ENCODE measurements at places on chromosomes 5 and 9.

DNA sequence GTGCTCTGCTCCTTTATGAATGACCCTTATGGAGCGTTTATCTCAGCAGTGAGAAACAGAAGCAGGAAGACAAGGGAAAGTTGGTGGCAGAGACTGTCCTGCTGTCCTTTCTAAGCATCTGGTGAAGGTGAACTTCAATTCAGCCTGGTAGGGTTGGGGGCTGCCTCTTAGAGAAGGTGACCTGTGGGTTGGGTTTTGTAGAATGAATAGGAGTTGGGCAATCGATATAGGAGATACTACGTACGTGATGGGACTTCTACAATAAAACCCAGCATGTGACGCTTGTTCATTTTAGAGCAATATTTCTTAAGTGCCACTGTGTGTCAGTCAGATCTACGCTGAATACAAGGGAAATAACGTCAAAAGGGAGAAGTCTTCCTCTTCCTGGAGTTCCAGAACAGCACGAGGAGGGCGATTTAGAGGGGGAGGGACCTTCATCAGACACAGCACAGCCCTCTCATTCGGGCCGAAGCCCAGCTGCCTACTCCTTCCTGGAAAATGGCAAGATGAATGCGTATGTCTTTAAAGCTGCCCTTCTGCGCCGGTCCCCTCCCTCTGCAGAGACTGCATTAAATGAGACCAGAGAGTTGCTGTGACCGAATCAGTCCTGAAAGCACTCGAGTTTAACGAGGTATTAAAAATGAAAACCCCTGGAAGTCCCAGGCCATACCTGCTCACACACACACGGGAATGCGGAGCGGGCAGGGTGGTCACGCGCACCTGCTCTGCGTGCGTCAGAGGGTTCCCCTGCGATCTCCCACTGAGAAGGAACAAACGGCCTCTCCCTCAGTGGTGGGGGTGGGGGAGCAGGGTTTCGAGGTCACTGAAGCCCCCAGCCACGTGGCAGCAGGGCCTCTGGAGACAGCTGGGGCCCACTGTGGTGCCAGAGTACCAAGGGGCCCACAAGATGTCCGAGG, 85.3 kb upstream of the SARDH start:
- no peak for DNase-seq

DNA sequence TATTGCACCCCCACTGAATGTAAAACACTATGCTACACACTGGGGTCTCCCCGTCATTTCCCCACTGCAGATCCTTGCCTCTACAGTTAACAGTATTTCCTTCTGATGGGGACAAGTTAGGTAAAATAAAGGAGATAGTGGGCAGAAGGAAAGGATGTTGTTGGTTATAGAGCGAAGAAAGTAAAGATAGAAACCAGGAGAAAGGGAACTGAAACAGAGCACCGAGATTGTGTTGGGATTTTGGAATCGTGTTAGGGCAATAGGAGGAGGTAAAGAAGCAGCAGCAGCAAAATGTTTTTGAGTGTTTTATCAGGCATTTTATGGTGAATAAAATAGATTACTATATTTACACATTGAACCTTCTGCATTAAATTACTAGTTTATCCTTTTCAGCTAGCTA, 60.0 kb downstream of the PAM start:
- DNase-seq, result no peak

GRCh38 chr5:116374434-116374852, 200.2 kb downstream of the SEMA6A start:
- no peak for DNase-seq

GRCh38 chr9:100884518-100884917, 144.0 kb upstream of the PLPPR1 start:
- no peak for DNase-seq

- DNase-seq, result no peak
These were observed 58.6 kb downstream of the SLIT3 start for GRCh38 chr5:169242175-169242848.

DNA sequence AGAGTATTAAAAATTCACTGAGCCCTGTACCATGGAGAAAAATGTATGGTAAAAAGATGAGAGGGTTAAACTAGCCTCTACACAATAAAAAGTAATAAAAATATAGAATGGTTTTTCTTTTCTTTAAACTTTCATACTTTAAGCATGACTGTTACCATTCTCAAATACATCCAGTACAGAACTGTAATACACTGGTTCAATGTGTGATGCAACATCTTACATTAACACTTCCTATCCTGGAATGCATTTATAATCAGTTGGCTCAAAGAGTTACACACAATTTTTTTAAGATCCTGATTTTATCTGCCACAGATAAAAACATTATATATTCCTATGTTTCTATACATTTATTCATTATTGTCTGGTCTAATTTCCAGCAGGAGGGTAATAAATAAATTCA, 4.7 kb downstream of the GNAQ start:
- no peak for DNase-seq

- DNase-seq, result no peak
These were observed 19.5 kb downstream of the MORN5 start for GRCh38 chr9:122179054-122179689.

GRCh38 chr5:151024440-151025249, 4.3 kb downstream of the GPX3 start:
- no peak for DNase-seq

DNA sequence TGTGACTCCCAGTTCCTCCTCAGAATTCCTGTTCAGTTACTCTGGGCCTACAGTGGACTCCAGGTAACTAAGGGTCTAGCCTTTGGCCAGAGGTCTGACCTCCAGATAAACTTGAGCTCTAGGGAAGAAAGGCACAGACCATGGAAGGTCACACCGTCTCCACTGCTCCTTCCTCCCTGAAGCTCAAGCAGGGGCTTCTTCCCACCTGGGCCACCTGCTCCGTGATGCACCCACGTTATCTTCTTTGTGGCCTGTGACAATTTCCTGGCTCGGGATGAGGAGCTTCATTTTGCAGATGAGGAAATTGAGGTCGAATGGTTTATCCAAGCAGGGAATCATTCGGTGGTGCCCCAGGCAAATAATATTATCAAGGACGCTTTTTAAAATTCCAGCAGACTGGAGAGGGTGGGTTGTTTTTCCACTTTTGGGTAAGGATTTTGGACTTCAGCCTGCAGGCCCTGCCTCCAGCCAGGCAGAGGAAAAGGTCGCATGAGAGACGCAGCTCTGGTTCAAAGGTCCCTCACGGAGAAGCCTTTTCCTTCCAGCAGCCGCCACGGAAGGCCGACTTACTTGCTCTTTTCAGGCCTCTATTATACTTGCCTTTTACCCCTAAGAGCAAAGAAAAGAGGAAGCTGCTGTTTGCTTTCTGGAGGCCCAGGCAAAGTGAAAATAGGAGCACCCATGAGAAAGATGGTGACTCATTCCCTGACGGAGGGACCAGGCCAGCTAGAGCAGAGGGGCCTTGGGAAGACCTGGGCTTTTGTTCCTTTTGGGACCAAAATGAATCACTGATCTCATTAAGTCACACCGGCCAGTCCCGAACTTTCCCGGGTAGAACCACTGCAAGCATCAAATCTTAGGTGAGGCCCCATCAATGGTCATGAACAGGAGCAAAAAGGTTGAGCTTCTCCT, 22.8 kb upstream of the DUSP1 start:
- DNase-seq, result no peak

DNA sequence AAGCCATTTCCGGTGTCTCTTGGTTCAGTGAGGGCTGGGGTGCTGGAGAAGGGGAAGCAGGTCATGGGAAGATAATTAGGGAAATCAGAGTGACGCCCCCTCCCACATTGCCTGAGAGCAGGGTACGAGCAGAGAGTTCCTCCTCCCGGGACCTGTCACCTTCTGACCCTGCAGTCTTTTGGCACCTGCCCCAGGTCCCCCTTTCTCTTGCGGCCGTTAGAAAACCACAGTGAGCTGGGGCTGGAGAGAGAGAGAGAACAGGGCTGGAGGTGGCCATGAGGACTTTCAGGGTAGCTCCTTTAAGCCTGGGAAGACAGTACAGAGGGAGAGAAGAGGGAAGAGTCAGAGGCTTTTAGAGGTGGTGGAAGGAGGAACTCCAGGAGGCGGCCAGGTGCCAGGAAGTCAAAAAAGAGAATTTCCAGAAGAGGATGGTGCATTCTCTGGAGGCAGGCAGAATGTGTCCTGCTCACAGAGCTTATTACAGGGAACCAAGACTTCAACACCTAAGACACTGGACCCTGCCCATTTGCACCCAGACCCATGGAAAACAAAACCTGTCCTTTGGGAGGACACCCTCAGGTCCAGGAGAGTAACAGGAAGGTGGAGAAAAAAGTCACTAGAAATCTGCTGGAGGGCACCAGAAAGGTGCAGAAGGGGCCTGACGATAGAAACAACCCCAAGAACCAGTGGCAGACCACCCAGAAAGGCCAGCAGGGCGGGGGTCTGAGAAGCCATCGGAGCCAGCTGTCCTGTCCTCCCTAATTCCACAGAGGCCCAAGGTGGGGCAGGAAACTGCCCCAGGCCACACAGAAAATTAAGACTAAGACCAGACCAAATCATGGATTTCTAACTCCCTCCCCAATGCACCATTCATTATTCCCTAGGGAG, 6.5 kb upstream of the ACSL6 start:
- peak; percentile 1 for DNase-seq

GRCh38 chr9:136847088-136847825, 2.0 kb upstream of the PHPT1 start:
- DNase-seq, result no peak

All from activated naive CD4-positive, alpha-beta T cell treated with anti-CD3 and anti-CD28 coated beads, Interleukin-2, amount 50 U/mL, for 72 hours (primary cell).